ENCODE measurements at places on chromosomes 2 and 18. TPM values are rescaled to one million over a fixed set of nuclear protein-coding genes. Genes with fewer than 3 reads are reported as not detected.

The ASIC4 gene
- not detected for total RNA-seq

The RMDN2 gene
- 5.8 TPM for total RNA-seq

The PARD3B gene
- total RNA-seq, result 12.5 TPM

The CXCR4 gene
- total RNA-seq, result 7.7 TPM

The AP1S3 gene
- total RNA-seq, result 0.71 TPM

The IL1RL2 gene
- 0.15 TPM for total RNA-seq

The NGEF gene
- 1.6 TPM for total RNA-seq

The CROCC2 gene
- total RNA-seq, result not detected

The FOXI3 gene
- total RNA-seq, result not detected
